ENCODE measurements at places on chromosomes 5 and 9. TPM values are rescaled to one million over a fixed set of nuclear protein-coding genes. Genes with fewer than 3 reads are reported as not detected.

KIF12 gene
- total RNA-seq = 0.12 TPM

ELOVL7 gene
- 8.0 TPM for total RNA-seq

C9orf50 gene
- 0.10 TPM for total RNA-seq

SPINK13 gene
- total RNA-seq = not detected

CD74 gene
- total RNA-seq = 1.8 TPM

IL3 gene
- total RNA-seq = not detected

BARHL1 gene
- not detected for total RNA-seq

LCN9 gene
- total RNA-seq = not detected

SREK1IP1 gene
- 7.6 TPM for total RNA-seq
